Stimulated activated CD4-positive, alpha-beta T cell treated with anti-CD3 and anti-CD28 coated beads, Interleukin-12 subunit alpha, Interleukin-12 subunit beta, amount 100 ng/mL, for 24 hours (primary cell): ENCODE measurements at places on chromosomes 7 and 10.

DNA sequence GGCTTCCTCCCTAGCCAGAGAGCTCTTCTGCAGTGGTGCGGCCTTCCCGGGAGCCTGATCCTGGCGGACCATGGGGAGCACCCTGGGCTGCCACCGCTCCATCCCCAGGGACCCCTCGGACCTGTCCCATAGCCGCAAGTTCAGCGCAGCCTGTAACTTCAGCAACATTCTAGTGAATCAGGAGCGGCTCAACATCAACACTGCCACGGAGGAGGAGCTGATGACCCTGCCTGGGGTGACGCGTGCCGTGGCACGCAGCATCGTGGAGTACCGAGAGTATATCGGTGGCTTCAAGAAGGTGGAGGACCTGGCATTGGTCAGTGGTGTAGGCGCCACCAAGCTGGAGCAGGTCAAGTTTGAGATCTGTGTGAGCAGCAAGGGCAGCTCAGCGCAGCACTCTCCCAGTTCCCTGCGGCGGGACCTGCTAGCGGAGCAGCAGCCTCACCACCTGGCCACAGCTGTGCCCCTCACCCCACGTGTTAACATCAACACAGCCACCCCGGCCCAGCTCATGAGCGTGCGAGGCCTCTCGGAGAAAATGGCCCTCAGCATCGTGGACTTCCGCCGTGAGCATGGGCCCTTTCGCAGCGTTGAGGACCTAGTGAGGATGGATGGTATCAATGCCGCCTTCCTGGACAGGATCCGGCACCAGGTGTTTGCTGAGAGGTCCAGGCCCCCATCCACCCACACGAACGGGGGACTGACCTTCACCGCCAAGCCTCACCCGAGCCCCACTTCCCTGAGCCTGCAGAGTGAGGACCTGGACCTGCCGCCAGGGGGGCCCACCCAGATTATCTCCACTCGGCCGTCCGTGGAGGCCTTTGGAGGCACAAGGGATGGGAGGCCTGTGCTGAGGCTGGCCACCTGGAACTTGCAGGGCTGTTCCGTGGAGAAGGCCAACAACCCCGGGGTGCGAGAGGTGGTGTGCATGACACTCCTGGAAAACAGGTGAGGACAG lies 1.5 kb downstream of the EEPD1 start:
- DNase-seq, result no peak

GRCh38 chr10:130878131-130878530 lies 433.4 kb downstream of the TCERG1L start:
- no peak for DNase-seq

- no peak for DNase-seq
Measured at GRCh38 chr10:52308251-52309031, 5.6 kb upstream of the DKK1 start.

GRCh38 chr7:92723205-92723604 lies 113.2 kb downstream of the CDK6 start:
- DNase-seq, result no peak

- DNase-seq, result no peak
Measured at GRCh38 chr10:28849821-28850220, 172.5 kb downstream of the BAMBI start.

- DNase-seq, result no peak
Measured at GRCh38 chr7:107799647-107800264, 3.3 kb downstream of the SLC26A3 start.

DNA sequence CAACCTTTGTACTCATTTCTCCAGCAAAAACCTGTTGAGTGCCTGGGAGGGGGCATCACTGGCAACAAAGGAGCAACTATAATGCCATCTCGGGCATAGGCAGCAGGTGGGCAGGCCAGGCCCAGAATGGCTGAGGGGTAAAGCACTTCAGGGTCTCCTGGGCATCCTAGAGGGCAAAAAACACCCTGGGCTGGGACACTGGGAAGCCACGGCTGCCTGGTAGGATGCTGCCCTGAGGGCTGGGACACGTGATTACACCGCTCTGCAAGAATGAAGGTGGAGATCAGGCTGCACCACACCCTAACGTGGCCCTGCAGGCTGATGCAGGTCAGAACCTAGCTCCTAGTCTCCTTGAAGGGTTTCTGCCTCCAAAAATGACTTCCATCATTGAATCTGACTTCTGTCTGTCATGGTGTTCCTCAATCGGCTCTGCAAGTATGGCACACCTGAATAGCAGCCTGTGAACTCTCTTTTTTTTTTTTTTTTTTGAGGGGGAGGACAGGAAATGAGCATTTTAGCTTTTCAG lies 4.5 kb upstream of the TRAPPC14 start:
- DNase-seq, result no peak

GRCh38 chr7:150845421-150845861 lies 6.9 kb upstream of the AOC1 start:
- no peak for DNase-seq

- no peak for DNase-seq
Measured at GRCh38 chr10:1168763-1169162, 112.6 kb downstream of the WDR37 start.

DNA sequence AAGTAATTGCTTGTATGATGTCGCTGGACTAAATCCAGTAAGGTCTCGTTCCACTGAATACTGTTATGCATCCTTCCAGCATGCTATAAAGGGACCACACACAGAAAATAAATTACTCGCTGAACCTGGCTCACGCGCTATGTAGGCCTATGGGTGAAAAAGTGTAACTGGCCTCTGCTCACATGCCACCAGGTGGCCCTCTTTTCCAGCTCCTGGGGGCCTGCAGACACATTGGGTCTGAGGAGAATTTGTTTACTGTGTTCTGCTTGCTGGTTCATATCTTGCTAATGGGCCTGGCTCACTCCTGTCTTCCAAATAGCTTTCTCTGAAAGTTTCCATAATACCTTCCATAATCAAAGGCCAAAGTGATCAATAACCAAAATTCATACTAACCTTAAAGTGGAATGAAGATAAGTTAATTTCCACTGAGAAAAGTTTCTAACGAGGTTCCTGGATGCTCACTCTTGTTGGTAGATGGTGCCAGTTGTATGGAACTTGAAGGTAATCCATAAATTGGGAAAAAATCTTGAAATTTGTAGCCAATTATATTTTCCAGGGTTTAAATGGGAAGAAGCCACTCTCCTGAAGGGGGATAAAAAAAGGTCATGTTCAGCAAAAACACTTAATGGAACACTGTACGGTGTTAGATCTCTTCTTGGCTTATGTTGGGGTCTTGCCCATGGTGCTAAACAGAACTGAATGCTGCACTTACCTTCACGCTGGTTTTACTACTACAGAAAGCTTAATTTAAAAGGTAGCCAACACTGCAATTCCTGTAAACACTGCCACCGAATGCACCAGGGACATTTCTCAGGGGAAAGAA lies 27.0 kb upstream of the ZPBP start:
- DNase-seq, result no peak

DNA sequence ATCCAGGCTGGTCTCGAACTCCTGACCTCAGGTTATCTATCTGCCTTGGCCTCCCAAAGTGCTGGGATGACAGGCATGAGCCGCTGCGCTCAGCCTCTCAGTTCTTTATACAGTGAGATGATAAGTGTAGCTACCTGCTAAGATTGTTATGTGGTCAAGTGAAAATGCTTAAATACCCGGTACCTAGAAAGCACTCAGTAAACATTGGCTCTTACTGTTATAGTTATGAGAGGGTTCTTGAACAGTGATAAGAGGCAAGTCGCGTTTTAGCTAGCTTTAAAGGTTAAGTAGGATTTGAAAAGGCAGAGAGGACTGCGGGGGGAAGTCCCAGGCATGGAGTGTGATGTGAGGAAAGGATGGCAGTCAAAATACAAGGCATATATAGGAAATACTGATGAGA lies 4.5 kb downstream of the ZKSCAN1 start:
- no peak for DNase-seq

GRCh38 chr10:14530465-14530864 lies 199.7 kb upstream of the FRMD4A start:
- no peak for DNase-seq

DNA sequence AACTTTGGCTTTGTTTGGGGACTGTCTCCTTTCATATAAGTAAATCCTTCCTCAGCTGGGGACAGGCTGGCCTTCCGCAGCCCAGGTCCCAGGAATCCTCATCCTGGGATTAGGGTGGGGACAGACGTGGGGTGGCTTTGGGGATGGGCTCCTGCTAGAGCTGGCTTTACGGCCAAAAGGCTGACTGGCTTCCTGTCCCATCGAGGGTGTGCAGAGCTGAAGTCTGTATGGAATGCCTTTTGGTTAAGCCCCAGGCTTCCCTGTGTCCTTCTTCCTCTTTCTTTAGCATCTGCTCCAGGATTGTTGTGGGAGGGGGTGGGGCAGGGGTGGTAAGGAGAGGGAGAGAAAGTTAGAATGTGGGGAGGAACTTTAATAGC lies 59.4 kb upstream of the AQP1 start:
- DNase-seq, result no peak

- DNase-seq, result no peak
Measured at GRCh38 chr7:41855798-41856197, 152.9 kb upstream of the INHBA start.

DNA sequence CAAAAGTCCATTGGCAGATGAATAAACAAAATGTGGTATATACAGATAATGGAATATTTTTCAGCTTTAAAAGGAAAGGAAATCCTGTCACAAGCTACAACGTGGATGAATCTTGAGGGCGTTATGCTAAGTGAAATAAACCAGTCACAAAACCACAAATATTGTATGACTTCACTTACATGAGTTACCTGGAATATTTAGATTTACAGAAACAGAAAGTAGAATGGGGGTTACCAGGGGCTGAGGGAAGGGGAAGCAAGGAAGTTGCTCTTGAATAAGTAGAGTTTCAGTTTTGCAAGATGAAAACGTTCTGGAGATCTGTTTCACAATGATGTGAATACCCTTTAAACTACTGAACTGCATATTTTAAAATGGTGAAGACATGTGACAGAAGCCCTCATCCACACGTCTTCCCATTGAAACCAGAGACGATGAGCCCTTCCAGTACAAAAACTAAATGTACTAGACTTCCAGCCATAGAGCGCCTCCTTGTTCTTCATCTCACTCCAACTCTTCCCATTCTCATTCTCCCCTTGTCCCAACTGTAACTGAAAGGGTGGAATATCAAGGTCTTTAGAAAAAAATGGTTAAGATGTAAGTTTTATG lies 62.4 kb downstream of the MICU1 start:
- DNase-seq, result no peak

- no peak for DNase-seq
Measured at GRCh38 chr10:27513451-27514191, 9.5 kb downstream of the RAB18 start.

DNA sequence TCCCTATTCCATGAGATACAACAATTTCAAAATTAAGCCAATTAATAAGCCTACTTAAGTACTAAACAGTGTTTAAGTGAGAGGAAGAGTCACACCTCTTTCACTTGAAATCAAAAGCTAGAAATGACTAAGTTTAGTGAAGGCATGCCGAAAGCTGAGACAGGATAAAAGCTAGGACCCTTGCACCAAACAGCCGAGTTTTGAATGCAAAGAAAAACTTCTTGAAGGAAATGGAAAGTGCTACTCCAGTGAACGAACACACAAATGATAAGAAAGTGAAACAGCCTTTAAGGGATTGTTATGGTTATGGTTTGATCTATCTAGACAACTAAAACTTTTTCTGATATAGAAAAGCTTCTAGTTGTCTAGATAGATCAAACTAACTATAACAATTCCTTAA lies 135.4 kb upstream of the KMT2E start:
- no peak for DNase-seq

DNA sequence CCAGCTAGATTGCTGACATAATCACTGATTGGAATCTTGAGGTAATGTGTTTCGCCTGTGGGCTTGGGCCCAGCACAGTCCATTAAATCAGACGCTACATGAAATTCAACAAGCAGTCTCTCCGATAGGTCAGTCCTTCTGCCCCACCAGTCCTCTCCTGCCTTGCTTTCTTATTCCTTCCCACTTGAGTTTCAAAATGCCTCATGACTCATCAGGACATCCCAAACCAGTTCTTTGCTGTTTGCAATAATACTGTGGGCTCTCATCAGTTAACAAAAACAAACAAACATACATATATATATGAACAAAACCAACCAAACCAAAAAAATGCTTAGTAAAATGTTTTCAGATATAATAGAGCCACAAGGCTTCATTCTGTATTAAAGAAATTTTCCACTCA lies 599.0 kb downstream of the SORCS1 start:
- DNase-seq, result no peak

DNA sequence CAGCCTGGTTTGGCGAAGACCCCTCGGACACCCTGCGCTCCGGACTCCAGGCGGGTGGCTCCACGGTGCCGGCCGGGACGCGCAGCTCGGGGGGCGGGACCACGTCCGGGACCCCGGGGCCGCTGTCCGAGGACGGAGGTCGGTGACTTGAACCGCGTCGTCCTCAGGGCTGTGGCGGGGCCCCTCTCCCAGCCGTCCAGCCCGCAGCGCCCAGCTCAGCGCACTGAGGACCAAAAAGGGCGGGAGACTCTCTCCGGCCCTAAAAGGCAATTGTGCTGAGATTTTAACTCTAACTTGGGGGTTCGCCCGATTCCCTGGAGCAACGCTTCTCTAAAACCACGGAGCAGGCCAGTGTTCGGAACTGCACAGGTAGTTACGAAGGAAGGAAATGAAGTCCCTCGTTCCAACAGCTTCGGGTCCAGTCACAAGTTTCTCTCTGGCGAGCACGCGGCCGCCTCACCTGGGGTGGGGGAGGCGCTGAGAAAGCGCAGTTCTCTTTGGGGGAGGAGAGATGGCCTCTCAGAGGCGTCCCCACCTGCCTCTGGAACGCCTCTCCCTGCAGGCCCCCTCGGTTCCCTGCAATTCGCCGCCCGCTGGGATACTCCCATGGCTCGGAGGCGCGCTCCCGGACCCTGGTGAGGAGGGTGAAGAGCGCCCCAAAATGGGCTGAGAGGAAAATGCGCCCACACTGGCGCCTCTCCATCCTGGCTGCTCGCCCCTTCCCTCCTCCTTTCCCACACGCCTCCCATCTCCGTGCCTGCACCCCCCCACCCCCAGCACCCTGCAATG lies 352.7 kb downstream of the DNAJB6 start:
- no peak for DNase-seq

GRCh38 chr10:89659143-89660131 lies 14.4 kb upstream of the PANK1 start:
- no peak for DNase-seq

DNA sequence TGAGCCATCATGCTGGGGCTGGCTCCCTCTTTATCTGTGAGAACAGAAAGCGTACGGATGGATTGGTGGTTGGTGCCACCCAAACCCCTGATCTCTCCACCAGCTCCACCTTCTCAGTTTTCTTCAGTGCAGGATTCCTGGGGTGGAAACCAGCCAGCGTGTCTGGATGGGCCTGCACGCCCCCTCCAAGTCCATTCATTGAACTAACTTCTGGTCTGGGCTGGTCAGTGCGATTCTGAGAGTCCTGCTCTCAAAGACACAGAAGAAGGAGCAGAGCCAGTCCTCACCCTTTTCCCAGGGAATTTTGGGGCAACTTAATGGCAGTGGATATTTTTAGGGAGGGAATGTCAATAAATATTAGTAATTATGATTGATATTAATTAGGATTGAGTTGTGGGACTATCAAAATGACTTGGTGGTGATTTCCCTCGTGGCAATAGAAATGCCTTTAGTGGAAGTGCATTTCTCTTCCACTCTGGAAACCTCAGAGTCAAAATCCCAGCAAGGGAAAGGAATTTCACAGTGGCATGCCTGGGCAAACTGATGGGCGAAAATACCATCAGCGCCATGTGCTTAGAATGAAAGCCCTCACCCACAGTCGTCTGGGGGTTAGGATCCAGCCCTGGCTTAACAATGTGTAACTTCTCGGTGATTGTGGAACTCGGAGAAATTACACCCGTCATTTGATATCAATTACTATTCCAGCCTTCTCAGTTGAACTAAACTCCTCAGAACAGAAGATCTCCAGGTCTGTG lies 69.3 kb upstream of the EEPD1 start:
- no peak for DNase-seq
